ENCODE measurements at places on chromosomes 12 and 14. TPM values are rescaled to one million over a fixed set of nuclear protein-coding genes. Genes with fewer than 3 reads are reported as not detected.

PSMA6 gene
- total RNA-seq: 70.5 TPM

DNA sequence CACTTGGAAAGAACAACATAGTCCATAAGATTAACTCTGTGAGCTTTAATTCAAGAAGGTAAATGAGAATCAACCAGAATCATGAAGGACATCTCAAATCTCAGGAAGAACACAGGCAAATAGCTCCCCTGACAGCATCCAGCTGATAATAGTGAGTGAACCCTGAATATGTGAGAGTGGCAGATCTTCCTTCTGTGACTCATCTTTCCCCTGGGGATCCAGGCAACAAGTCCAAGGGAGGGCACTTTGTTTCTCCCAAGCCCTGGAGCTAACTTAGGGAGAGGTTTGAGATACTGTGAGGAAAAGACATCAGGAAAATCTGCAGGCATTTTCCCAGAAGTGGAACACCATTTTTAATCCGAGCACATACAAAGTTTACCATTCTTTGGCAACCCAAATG lies 763.9 kb upstream of the MGAT4C start:
- no peak for DNase-seq

GRCh38 chr14:86779416-86779815 lies 1213.6 kb downstream of the GALC start:
- no peak for DNase-seq

- no peak for DNase-seq
These were observed 154.0 kb upstream of the BCL2L14 start for GRCh38 chr12:11916771-11917170.

DNA sequence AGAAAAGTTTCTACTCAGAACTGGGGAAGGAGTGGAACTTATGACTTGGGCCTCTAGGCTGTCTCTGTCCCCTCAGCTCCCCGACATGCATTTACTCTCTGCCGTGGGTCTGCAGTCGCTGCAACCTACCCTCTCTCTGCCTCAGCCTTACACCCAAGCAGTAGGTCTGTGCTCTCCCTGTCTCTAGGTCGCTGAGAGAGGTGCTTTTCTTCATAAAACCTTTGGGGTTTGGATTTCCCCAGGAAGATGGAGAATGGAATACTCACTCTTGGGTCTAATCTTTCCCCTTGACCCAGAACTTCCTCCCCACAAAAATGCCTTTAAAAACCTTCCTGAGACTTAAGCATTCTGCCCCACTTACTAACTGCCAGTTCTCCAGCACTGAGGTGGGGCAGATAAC lies 12.9 kb downstream of the GPR84 start:
- no peak for DNase-seq

LTBR gene
- 141 TPM for total RNA-seq

Data from esophagus muscularis mucosa (tissue), 4 donors.